Subcutaneous preadipocyte (primary cell): ENCODE measurements at places on chromosomes 6 and 20. TPM values are rescaled to one million over a fixed set of nuclear protein-coding genes. Genes with fewer than 3 reads are reported as not detected.

GTSF1L gene
- not detected in 2 replicates for total RNA-seq

BMP5 gene
- total RNA-seq: under 0.01 and 0.37 TPM in 2 replicates

ACAT2 gene
- 90.8 and 130 TPM in 2 replicates for total RNA-seq

NXT1 gene
- 22.0 and 29.5 TPM in 2 replicates for total RNA-seq

DCDC2 gene
- total RNA-seq: under 0.01 TPM in 2 replicates

ELOVL4 gene
- 5.9 and 8.4 TPM in 2 replicates for total RNA-seq

EMILIN3 gene
- total RNA-seq: not detected in 2 replicates

KHDC1L gene
- total RNA-seq: not detected in 2 replicates

GID8 gene
- 29.5 and 29.8 TPM in 2 replicates for total RNA-seq

WFDC12 gene
- not detected in 2 replicates for total RNA-seq

RGS17 gene
- total RNA-seq: 26.1 and 28.9 TPM in 2 replicates

THBD gene
- 7.3 and 15.1 TPM in 2 replicates for total RNA-seq

TUBB2B gene
- total RNA-seq: 0.37 and 2.7 TPM in 2 replicates

UST gene
- total RNA-seq: 16.2 and 19.5 TPM in 2 replicates

TMEM14A gene
- 16.0 and 24.3 TPM in 2 replicates for total RNA-seq

SMPDL3A gene
- total RNA-seq: 7.0 and 11.0 TPM in 2 replicates

MEI4 gene
- not detected in 2 replicates for total RNA-seq

SLC32A1 gene
- total RNA-seq: not detected in 2 replicates

RIPPLY2 gene
- total RNA-seq: under 0.01 and 1.4 TPM in 2 replicates

FABP7 gene
- total RNA-seq: not detected in 2 replicates

EPM2A gene
- 3.3 and 4.3 TPM in 2 replicates for total RNA-seq

CYP24A1 gene
- total RNA-seq: not detected in 2 replicates

HDGFL1 gene
- total RNA-seq: not detected in 2 replicates
